Omental fat pad (tissue), 4 donors: ENCODE measurements at places on chromosomes 4 and X. TPM values are rescaled to one million over a fixed set of nuclear protein-coding genes. Genes with fewer than 3 reads are reported as not detected.

The BRS3 gene
- not detected for total RNA-seq

The CYLC1 gene
- total RNA-seq: not detected

The CLDN24 gene
- not detected for total RNA-seq

The PABPC5 gene
- total RNA-seq: 1.5 TPM

The FAM9C gene
- total RNA-seq: not detected

The ARHGAP4 gene
- 29.3 TPM for total RNA-seq

The ARX gene
- total RNA-seq: not detected

The FSTL5 gene
- not detected for total RNA-seq

The PLP1 gene
- total RNA-seq: 18.8 TPM

The KLB gene
- 9.5 TPM for total RNA-seq

The MAML3 gene
- 12.0 TPM for total RNA-seq

The RAB41 gene
- not detected for total RNA-seq

The AKAP4 gene
- not detected for total RNA-seq

The GAGE13 gene
- not detected for total RNA-seq

The UGT8 gene
- total RNA-seq: not detected

The PPM1K gene
- total RNA-seq: 13.8 TPM

The AMOT gene
- 7.2 TPM for total RNA-seq

The MAGEA2 gene
- total RNA-seq: not detected

The SRPX gene
- total RNA-seq: 405 TPM

The GPR50 gene
- total RNA-seq: not detected

The METTL14 gene
- 28.2 TPM for total RNA-seq

The HMX1 gene
- not detected for total RNA-seq

The REELD1 gene
- total RNA-seq: 0.46 TPM

The PABPC1L2A gene
- total RNA-seq: not detected

The GLRA2 gene
- not detected for total RNA-seq

The RTL5 gene
- 4.1 TPM for total RNA-seq

The SATL1 gene
- total RNA-seq: not detected
